A549 (cell line): ENCODE measurements at places on chromosomes 5 and 9.

GRCh38 chr5:16936150-16936988, at the start of gene MYO10:
TSS of gene MYO10 (minus strand) at chr5:16936288. CDS start at chr5:16935808, 480 bp downstream.
- peak; percentile 83 for DNase-seq

GRCh38 chr9:21465859-21466518, 16.1 kb downstream of the IFNE start:
- DNase-seq, result peak; percentile 56

DNA sequence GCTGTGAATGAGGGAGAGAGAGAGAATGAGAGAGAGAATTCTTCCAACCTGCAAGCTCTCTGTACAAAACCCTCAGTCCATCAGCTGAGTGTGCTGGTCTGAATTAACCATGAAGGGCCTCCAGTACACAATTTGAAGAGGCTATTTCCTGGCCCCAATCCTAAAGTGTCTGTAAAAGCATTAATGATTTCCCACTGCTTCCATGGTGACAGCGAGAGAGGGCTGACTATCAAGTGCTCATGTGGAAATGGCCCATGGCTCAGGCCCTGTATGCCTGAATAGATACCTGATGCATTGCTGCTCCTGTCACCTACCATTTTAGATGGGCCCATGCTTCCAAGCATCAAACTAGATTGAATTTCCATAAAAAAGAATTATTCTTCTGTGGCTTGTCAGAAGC, 592.4 kb downstream of the KIF4B start:
- no peak for DNase-seq

- peak; percentile 55 for DNase-seq
These were observed 104.1 kb upstream of the BASP1 start for GRCh38 chr5:17113174-17113958.
